ENCODE measurements at places on chromosomes 13 and 19.

GRCh38 chr13:105290596-105290995, 1244.9 kb downstream of the EFNB2 start:
- no peak for DNase-seq

GRCh38 chr19:14428882-14429416, 4.2 kb upstream of the PKN1 start:
- no peak for DNase-seq

GRCh38 chr13:21549633-21550032, 54.3 kb downstream of the MICU2 start:
- no peak for DNase-seq

- no peak for DNase-seq
These were observed 27.2 kb upstream of the NAPA start for GRCh38 chr19:47542030-47542475.

GRCh38 chr13:75021151-75021550, 460.8 kb downstream of the TBC1D4 start:
- DNase-seq = no peak

DNA sequence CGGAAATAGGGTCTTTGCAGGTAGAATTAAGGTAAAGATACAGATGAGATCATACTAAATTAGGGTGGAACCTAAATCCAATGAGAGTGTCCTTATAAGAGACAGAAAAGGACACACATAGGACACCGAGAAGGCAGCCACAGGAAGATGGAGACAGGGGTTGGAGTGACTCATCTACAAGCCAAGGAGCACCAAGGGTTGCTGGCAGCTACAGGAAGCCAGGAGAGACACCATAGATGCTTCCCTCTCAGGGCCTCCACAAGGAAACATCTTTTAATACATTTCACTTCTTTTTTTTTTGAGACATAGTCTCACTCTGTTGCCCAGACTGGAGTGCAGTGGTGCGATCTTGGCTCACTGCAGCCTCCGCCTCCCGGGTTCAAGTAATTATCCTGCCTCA, 10.1 kb downstream of the TMEM143 start:
- DNase-seq = no peak

DNA sequence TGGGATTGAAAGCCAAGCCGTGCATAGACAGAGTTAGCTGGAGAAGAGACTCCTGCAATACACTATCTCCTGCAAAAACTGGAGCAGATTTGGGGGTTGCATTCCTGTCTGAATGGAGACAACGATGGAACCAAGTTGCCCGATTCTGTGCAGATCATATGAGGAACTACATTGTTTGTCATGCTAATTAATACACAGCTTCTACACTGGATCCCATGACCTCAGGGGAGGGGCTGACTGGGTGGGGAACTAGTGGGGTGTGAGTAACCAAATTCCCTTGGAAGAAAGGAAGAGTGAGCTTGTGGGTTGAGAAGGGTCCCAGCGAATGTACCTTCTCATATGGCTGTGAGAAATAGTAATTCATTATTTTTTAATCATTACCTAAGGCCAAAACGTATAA, 214.0 kb downstream of the LHFPL6 start:
- no peak for DNase-seq

DNA sequence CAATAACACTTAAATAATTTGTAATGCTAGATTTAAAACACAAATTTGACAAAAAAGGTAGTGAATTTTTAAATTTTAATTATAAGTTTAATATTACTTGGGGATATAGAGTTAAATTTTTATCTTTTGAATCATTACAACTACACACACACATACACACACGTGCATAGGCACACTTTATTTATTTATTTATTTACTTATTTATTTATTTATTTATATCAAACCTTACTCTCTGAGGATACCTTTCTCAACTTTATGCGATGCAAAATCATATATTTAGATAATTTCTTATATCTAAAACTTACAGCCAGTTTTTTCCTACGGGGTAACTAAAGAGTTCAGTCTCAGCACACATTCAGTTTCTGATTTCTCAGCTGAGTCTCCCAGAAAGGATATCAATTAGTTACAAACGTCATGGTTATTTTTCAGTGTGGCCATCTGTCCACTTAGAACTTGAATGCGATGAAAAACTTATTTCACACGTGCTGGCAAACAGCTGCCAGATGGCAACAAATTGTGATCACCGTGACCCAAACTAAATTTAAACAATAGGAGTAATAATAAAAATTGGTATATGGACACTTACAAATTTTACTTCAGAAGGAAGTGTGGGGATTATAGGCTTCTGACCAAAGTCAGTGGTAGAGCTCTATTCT, 683.1 kb upstream of the PRR20A start:
- DNase-seq = no peak

- DNase-seq = no peak
These were observed 52.9 kb upstream of the GPR12 start for GRCh38 chr13:26813321-26813979.

DNA sequence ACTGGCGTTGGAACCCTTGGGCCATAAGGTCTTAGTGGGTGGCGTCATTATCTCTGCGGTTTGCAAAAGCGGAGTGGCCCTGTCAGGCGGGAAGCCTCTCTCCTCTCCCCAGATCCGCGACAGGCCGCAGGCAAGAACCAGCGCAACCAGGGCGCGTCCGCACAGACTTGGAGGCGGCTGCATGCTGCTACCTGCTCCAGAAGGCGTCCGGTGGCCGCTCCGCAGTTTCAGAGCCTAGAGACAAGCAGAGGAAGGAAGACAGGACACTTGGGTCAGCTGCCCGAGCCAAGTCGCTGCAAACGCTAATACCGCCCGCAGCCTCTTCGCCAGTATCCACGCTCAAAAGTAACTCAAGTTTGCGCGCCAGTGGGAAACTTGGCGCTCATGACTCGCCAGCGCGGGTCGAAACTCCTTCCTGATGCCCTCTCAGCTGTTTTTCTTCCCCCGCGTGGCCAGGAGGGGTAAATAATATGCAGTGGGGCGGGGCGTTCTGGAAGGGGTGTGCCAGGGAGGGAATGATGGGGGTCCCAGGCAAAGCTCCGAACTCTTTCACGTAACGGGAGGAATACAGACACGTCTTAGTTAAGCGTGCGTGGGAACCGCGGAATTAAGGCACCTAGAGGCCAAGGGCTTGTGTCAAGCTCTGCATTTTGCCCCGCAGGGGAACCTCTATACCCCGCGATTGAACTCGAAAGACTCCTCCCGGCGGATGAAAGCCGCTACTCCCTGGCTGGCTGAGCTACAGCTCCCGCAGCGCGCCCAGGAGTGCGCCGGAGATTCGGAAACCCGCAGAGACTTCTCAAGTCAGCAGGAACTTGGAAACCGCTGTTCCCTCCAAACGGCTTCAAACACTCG, at the start of gene EDNRB:
Gene EDNRB (minus strand): TSS at position 441 of the 855 bp plus-strand sequence. CDS start 258 bp downstream, at position 183.
- DNase-seq = no peak

DNA sequence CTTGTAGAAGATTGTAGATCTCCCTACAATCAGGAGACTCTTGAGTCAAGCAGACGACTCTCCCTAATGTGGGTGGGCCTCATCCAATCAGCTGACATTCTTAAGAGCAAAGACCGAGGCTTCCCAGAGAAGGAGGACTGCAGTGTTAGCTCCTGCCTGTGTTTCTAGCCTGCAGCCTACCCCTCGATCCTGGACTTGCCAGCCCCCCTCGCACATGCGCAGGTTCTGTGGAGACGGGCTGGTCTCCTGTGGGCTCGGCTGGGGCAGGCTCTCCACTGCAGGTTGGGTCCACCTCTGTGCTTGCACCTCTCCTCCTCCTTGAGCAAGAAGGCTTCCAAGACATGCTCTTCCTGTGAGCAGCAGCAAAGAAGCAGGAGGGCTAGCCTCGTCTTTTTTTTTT, 185.2 kb upstream of the SOX1 start:
- DNase-seq = no peak

GRCh38 chr19:18513868-18514267, 8.0 kb downstream of the ELL start:
- no peak for DNase-seq

DNA sequence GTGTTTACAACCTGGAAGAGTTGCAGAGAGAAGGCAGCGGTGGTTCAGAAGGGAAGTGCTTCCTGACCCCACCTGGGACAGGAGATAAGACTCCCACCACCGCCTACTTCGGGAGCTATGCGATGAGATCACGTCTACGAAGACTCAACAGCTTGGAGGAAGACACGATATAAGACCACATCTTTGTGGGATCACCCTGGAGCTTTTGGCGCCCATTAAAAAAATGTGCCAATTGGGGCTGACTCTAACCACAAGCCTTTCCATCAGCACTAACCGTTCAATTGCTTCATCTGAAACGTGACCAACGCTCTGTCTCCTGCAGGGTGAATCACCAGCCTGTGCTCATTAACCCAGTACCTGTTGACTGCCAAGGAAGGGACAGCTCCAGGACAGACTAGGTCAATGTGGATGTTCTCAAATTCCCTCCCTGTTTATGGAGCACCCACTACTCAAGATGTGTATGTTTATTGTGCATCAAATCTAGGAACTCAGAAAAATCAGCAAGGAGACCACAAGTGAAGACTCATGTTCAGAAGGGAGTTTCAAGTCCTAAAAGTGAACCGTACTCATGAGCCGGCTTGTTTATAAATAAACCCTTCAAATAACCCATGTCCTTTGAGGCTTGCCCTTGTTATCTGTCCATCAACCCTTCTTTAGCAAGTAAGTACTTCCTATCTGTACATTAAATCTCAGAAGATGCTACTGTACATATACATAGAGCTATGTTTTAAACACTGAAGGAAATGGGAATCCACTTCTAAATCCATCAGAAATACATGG, 67.5 kb downstream of the LATS2 start:
- DNase-seq = no peak

DNA sequence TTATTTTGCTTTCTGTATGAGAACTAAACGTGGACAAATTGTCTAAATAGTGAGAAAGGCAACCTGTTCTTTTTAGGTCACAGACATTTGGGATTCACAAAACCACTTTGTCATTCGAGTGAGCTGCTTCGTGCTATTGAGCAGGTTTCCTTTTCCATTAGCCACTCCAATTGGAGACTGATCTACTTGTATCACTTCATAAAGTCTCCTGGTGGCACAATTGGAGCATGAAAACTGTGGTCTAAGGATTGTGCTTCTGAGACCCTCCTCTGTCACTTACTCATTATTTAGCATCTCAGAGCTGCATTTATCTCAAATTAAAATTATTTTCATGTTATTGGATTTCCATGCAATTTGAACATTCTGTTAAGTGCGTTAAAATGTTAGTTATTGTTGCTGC, 397.7 kb downstream of the TDRD3 start:
- no peak for DNase-seq

GRCh38 chr19:55078996-55079395, 3.3 kb downstream of the EPS8L1 start:
- no peak for DNase-seq

DNA sequence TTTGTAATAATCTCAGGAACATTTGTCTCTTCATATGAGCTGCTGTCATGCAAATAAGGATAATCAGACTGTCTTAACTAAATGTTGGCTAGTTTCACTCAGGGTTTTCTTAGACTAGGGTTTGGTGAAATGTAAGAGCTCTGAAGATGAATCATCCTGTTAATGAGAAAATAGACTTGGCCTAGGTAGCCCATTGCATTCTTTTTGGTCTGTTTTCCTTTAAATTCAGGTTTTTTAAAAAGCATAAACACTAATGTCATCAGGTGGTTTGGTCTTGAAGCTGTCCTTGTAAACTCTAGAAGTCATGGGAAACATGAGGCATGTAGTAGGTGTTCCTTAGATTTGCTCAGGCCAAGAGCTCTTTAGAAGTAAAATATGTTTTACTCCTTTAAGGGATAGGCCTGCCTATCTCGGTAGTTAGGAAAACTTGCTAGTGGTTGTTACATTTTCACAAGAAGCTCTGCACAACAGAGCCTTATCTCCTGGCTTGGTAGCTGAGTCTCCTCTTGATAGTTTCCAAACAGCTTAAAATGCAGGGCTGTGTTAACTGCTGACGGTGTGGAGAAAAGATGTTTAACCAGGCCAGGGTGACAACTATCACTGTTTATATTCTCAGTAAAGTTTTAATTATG, 62.0 kb upstream of the C1QTNF9B start:
- DNase-seq = no peak

- DNase-seq = no peak
These were observed 5.7 kb upstream of the ZC3H13 start for GRCh38 chr13:46058268-46058667.

GRCh38 chr19:2714531-2715269, 6.5 kb downstream of the DIRAS1 start:
- DNase-seq = no peak

GRCh38 chr19:12800923-12801465, 606 bp downstream of the PRDX2 start:
- DNase-seq = no peak

DNA sequence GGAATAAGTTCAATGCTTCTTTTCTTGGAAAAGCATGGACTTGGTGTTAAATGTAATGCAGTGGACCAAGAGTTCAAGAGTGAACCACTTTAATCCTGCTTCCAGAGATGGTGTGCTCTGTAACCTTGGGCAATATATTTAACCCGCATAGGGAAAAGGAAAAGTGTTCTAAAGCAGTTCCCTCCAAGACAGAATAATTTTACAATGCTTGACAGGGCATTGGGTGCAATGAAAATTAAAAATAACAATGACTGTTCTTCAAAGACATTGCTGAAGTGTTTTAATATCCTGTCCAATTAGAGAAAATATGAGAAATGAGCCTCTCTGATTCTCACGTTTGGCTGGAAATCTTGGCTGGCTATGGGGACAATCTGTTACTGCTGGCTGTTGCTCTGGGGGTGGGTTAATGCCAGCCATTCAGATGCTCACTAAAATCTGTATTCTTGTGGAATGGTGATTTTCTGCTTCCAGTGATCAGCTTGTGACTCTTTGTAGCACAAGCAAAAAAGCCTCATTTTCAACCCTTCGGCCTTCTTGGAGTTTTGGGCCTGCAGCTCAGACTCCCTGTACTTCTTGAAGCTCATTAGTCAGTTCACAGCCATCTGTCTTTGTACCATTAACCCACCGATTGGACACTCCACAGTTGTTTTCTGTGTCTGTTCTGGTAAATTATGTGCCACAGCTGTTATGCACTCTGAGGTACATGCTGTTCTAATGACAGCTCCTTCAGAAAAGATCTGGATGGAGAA, 310.6 kb downstream of the LMO7 start:
- DNase-seq = no peak

GRCh38 chr13:60118696-60119400, 44.9 kb downstream of the DIAPH3 start:
- no peak for DNase-seq

DNA sequence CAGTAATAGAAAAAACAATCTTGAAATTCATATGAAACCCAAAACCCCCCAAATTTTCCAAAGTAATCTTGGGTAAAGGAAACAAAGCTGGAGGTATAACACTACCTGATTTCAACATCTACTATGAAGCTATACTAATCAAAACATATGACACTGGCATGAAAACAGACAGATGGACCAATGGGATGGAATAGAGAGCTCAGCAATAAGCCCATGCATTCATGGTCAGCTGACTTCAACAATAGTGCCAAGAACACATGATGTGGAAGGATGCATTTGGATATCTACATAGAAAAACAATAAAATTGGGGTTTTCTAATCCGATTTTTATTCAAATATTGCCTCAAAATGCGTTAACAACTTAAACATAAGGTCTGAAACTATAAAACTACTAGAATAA, 32.2 kb upstream of the ZNF766 start:
- DNase-seq = no peak

DNA sequence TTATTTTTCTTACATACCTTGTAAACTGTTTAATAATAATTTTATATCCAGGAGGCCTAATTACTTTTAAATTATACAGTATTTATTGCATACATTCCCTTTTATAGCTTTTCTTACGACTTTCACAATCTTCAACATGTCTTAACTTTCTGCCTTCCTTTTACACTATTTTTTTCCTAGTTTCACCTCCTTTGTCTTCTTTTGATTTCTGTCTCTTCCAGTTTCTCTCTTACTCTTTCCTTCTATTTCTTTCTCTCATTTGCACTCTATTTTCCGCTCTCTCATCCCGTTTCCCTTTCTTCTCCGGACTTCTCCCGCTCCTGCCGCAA, 11.5 kb downstream of the ZNF552 start:
- DNase-seq = no peak
